ENCODE measurements at places on chromosomes 11 and 22. TPM values are rescaled to one million over a fixed set of nuclear protein-coding genes. Genes with fewer than 3 reads are reported as not detected.

DAGLA gene
- total RNA-seq, result 5.1 TPM

SCGB2A2 gene
- total RNA-seq, result not detected

TEX54 gene
- not detected for total RNA-seq

CLDN5 gene
- total RNA-seq, result 1,795 TPM

OR8D1 gene
- total RNA-seq, result not detected

POLD3 gene
- total RNA-seq, result 6.5 TPM

CCDC34 gene
- total RNA-seq, result 3.4 TPM

PRG3 gene
- not detected for total RNA-seq

ACP2 gene
- 29.9 TPM for total RNA-seq

LMO1 gene
- total RNA-seq, result not detected

MAFF gene
- total RNA-seq, result 119 TPM

GAS2 gene
- total RNA-seq, result 0.88 TPM
